ENCODE measurements at places on chromosomes 5 and 9.

- no peak for DNase-seq
Measured at GRCh38 chr9:114591849-114592248, 4.3 kb downstream of the ATP6V1G1 start.

DNA sequence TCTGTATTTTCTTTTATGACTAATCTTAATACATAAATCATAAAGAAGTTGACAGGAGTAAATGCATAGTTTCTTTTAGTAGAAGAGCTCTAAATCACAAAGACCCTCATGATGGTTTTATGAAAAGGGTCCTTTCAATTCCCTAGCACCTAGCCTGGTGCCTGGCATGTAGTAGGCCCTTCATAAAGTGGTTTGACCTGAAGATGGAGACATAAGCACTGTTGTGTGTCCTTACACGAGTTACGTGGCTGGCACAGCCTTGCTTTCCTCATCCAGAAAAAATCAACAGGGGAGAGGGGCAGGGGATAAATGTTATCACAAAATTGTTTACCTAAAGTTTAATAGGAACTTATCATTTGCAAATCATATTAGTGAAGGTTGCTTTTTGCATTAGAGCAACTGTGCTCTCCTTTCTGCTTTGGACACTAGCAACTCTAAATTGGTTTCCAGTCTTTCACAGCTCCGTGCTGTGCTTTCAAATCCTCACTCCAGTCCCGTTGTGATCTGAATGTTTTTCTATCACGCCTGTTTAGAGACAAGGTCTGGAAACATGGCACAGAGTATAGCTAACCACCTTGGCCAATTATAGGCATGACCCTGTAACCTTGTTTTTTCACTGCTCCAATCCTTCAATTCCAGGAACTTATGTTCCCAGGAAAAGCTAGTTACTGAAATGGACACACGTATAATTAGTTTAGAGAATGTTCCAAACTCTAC lies 55.7 kb downstream of the ARL15 start:
- DNase-seq, result no peak

DNA sequence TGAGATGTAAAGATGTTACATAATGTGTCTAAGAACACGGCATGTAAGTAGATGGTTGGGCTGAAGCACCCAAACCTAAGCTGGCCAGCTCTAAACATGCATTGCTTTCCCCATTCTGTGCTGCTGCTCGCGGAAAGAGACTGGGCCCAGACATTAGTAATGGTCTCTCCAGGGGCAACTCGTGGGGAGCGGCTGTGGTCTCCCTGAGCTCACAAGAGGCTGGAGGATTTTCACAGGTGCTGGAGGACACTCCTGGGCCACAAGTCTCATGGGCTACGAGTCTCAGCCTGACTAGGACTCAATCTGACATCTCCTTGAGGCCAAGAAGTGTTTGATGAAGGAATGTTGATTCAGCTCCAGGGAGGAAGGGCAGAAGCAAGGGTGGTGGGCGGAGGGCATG lies 92.7 kb upstream of the PTCH1 start:
- DNase-seq, result no peak

DNA sequence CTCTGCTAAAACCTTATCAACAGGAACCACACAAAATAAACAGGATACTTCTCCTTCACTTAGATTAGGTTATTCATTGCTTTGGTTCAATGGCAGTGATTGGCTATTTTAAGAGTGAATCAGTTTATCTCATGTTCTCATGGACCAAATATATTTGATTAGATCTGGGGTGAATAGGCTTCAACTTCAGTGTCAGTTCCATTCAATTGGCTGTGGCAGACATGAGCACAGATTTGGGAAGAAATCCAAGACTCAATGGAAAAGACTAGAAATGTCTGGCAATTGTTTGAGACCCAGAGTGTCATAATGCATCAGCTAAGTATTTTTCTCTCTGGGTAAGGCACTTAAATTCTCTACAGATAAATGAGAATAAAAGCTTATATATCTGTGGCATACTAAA lies 37.1 kb downstream of the CDH18 start:
- DNase-seq, result no peak

GRCh38 chr5:148414833-148415232 lies 31.1 kb downstream of the FBXO38 start:
- no peak for DNase-seq

DNA sequence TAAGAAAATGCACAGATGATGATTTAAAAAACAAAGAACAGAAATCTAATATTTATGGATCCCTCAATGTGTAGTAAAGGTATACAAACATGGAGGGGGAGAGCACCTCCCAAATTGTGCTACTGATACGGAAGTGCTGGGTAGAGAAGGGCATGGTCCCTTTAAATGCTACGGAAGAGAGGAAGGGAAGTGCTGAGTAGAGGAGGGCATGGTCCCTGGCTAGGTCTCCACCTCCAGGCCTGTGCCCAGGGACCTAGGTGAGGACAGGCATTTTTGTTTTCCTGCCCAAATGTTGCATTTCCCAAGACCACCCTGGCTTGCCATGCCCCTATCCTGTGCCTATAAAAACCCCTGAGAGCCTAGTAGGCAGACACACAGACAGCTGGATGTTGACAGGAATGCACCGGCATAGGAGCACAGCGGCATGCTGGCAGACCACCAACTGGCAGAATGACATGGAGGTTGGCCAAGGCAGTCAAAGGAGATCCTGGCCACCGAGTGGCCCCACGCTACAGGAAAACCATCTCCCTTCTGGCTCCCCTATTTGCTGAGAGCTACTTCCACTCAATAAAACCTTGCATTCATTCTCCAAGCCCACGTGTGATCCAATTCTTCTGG lies 62.1 kb upstream of the SPDL1 start:
- DNase-seq, result no peak

GRCh38 chr5:149827086-149827485 lies 97.0 kb downstream of the PPARGC1B start:
- no peak for DNase-seq

- no peak for DNase-seq
Measured at GRCh38 chr5:124921694-124922093, 175.3 kb upstream of the ZNF608 start.

- no peak for DNase-seq
Measured at GRCh38 chr5:34517249-34517648, 138.9 kb upstream of the RAI14 start.

All from GM13977 (cell line).